ENCODE measurements at places on chromosomes 11 and 22.

- no peak for DNase-seq
These were observed 345.8 kb downstream of the BRD1 start for GRCh38 chr22:49481659-49482399.

GRCh38 chr11:63289658-63290057, 46.3 kb upstream of the SLC22A25 start:
- no peak for DNase-seq

GRCh38 chr11:125890447-125891100, 3.1 kb downstream of the HYLS1 start:
- no peak for DNase-seq

- no peak for DNase-seq
These were observed 16.1 kb downstream of the RPL3 start for GRCh38 chr22:39303358-39303757.

GRCh38 chr11:464316-464715, 14.2 kb downstream of the PTDSS2 start:
- no peak for DNase-seq

DNA sequence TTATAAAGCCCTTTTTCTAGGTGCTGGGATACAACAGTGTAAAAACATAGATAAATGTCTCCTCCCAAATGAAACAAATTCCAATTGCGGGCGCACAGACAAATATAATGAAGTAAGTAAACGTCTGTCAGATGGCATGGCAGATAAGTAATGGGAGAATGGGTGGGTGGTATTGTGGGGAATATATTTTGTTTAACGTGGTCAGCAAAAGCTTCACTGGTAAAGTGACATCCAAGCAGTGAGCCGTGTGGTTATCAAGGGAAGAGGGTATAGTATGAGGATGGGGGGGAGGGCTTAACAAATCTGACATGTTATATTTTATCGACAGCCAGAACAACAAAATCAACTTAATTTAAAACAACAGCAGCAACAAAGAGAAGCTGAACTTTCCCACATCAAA, 1.2 kb downstream of the SVIP start:
- no peak for DNase-seq

DNA sequence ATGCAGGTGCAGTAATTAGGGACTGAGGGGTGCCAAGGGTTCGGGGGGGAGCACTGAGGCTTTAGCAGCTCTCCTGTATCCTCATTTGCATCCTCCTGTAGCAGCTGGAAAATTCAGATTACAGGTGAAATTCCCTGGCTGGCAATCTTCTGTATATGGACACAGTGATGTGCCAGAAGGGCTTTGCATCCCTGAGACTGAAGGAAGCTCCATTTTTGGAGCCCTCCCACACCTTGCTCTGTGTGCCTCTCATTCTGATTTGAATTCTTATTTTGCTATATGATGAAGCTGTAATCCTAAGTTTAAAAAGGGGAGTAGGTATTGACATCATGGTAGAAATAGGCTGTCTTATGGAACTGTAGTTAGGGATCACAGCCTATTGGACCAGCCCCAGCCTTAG, 46.6 kb downstream of the SCN3B start:
- no peak for DNase-seq

DNA sequence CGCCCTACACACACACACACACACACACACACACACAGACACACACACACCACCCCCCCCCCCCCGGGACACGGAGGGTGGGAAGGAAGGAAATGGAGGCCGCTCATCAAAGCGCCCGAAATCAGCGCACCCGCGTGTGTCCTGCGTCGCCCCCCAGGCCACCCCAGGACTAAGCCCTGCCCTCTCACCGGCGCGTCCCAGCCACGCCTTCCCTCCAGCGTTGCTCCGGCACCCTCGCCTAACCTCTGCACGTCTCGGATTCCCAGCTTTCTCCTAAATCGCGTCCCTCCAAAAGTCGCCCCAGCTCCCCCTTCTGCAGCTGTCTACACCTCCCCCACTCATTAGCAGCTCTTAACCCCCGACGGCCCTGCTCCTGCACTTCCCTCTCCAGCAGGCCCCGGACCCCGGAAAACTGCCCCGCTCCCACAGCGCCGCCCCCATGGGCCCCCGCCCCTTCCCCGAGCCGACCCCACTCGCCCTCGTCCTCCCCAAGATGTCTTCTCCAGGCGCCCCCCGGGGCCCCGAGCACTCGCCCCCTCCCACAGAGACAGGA, 557 bp downstream of the PACSIN2 start:
- DNase-seq: no peak

GRCh38 chr11:32940865-32941264, 48.3 kb downstream of the QSER1 start:
- DNase-seq: no peak

GRCh38 chr11:124499711-124500110, 43.7 kb downstream of the OR8B12 start:
- no peak for DNase-seq

DNA sequence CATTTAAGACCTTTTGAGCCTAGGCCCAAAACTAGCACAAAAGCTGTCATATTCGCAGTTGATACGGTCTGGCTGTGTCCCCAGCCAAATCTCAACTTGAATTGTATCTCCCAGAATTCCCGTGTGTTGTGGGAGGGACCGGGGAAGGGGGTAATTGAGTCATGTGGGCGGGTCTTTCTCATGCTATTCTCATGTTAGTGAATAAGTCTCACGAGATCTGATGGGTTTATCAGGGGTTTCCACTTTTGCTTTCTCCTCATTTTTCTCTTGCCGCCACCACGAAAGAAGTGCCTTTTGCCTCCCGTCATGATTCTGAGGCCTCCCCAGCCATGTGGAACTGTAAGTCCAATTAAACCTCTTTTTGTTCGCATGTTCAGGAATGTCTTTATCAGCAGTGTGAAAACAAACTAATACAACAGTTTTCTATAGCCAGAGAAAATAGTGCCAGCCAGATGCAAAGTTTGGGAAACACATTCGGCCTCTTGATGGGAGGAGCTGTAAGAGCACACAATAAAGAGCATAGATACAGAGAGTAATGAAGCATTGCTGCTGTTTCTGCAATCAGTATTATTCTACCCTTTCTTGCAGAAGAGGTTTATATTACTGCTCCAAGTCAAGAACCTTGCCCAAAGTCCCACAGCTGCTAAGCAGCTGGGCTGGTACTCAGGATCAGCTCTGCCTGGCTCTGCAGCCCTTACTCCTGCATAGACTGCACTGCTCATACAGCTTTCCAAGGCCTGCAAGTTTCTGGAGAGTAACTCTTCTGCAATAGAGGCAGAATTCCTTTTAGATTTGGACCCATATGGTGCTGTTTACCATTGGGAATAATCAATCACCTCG, 2.0 kb upstream of the ZNF195 start:
- DNase-seq: no peak

- no peak for DNase-seq
These were observed 21.9 kb downstream of the CARS1 start for GRCh38 chr11:3035333-3035732.

- no peak for DNase-seq
These were observed 42.7 kb downstream of the OR5B17 start for GRCh38 chr11:58316142-58316541.

DNA sequence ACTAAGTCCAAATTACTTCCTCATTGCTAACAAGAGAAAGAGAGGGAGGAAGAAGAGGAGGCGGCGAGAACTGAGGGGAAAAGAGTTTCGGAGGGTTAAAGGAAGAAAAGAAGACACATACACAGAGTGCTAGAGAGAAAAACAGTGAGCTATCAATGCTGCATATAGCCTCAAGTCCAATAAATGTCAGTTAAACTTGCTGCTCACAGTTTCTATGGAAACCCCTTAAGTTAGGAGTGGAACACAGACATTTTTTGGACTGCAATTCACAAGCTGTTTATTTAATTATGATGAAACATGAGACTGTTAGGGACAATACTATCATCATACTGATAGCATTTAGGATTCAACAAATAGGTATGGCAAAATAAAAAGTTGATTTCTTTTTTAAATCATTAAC, 1320.4 kb downstream of the LRRC4C start:
- DNase-seq: no peak

DNA sequence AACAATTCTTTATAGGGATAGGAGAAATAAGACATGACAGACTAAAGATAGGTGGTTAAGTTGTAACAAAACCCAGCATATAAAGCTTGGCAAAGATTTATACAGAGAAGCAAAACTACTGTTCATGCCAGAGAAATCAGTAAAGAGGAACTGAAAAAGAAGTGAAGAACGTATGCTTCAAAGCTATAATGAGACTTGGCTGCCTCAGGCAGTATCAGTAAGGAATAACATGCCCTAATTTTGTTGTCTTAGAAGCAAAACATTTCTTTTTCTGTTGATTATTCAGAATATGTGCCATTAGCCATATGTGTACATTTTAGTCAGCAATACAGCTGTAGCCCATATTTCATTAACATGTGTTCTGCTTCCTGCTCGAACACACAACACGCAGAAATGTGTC, 403.2 kb downstream of the NELL1 start:
- DNase-seq: no peak

DNA sequence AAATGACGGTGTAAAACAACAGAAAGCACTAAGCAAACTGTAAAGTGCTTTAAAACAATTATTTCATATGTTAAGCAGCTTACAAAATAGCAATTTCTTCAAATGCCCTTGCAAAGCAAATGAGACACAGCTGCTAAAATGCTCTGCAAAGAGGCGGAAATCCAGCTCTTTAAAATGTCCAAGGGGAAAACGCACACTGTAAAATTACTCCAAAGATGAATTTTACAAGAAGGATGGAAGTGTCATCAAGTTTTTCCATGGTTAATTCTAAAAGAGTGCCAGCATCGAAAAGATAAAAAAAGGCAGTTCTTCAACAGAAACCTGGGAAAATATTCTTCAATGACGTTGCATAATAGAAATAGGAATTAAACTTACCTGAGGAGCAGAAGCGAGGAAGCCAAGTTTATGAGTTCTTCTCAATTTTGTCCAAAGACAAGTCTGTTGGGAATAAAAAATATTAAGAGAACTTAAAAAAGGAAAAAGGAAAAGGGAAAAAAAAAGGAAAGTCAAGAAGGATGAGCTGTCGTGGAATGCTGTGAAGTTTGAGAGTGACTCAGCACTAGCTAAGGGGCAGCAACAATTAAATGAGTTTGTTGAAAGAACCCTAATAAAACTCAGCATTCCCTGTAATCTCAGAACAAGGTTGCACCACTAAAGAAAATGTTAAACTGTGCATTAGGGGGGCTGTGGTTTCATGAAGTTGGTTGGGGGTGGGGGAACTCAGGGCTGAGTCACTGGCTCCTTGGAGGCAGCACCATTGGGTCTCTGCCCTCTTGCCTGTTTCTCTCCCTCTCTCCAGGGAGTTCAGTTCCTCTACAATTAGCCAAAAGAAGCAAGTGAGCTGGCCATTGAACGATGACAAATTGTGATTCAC, 64.2 kb upstream of the BLID start:
- no peak for DNase-seq

DNA sequence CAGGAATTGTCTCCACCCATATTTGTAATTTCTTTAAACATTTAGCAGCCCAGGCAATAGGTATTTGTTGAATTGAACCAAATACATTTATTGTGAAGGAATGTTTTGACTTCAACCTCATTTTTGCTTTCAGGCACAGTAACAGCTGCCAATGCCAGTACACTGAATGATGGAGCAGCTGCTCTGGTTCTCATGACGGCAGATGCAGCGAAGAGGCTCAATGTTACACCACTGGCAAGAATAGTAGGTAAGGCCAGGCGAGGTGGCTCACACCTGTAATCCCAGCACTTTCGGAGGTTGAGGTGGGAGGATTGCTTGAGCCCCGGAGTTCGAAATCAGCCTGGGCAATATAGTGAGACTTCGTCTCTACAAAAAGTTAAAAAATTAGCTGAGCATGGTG, 20.9 kb downstream of the ACAT1 start:
- no peak for DNase-seq

- no peak for DNase-seq
These were observed 21.3 kb upstream of the KRTAP5-7 start for GRCh38 chr11:71505781-71506180.

- DNase-seq: no peak
These were observed 4.4 kb upstream of the FAM181B start for GRCh38 chr11:82738091-82738490.

- no peak for DNase-seq
These were observed 5.4 kb downstream of the ARFGAP2 start for GRCh38 chr11:47171061-47171838.

- DNase-seq: no peak
These were observed 61.2 kb downstream of the GUCY1A2 start for GRCh38 chr11:106957030-106957482.

DNA sequence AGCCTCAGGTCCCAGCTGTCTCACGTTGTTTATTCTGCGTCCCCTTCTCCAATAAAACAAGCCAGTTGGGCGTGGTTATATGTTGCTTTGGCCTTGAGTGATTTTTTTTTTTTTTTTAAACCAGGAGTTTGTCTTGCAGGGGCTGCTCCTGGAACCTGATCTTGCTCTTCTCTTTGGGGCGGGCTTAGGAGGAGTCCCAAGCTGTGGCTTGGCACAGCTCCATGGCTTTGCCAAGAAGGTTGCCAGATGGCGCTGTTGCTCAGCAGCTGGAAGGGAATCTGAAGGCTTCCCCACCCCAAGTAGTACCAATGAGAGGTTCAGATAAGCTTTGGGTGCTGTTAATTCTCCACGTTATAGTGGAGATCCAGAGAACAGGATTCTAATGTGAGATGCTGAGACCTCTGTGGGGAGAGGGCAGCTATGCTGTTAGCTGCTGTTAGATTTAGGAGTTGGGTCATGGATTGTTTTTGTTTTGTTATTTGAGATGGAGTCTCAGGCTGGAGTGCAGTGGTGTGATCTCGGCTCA, 2.0 kb upstream of the FERMT3 start:
- peak; percentile 66 for DNase-seq

DNA sequence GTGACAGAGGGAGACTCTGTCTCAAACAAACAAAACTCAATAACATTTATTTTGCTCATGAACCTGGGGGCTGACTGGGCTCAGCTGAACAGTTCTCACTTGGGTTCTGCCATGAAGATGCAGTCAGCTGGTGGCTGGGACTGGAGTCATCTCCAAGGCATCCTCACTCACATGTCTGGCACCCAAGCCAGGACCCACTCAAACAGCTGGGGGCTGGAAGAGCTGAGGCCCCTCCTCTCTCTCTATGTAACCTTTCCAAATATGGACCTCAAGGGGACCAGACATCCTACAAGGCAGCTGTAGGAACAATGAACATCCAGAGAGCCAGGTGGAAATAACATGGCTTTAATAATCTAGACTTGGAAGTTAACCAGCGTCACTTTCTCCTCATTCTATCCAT, 16.8 kb downstream of the HSPA8 start:
- DNase-seq: no peak

GRCh38 chr22:34879001-34879400, 187.0 kb upstream of the ISX start:
- DNase-seq: no peak

- DNase-seq: no peak
These were observed 186.4 kb upstream of the ZBED5 start for GRCh38 chr11:11044137-11044855.

DNA sequence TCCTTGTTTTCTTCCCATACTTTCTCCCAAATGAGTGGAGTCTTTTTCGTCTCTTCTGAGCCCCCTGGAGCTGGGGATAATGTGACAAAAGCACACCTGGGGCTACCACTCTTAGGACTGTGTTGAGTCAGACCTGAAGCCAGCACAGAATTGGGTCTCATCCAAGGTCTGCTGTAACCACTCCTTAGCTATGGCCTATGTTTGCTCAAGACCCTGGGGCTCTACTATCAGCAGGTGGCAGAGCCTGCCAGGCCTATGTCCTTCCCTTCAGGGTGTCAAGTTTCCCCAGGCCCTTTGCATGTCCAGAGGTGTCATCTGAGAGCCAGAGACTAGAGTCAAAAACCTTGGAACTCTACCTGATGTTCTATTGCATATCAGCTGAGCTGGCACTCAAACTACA, 335.7 kb downstream of the DDX10 start:
- DNase-seq: no peak

- DNase-seq: no peak
These were observed 967 bp upstream of the LZTR1 start for GRCh38 chr22:20980938-20981722.
